ENCODE measurements at places on chromosomes 12 and 14.
A peak's percentile ranks its signal among the peaks of the same experiment; 100 is the strongest.

DNA sequence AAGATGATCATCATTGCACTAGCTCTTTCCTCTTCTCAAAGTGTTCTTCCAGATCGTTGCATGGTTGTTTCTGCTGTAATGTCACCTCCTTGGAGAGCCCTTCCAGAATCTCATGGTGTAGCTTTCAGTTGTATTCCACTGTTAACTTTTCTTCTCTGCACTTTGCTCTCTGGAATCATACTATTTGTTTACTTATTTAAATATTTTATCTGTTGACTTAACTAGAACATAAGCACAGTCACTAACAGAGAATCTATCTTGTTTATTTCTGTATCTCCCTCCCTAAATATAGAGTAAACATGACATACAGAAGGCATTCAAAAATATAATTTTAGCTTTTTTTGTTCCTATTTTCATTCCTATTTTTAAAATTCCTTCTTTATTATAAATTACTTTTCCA, 11.8 kb downstream of the LIN7A start:
- no peak for DNase-seq

DNA sequence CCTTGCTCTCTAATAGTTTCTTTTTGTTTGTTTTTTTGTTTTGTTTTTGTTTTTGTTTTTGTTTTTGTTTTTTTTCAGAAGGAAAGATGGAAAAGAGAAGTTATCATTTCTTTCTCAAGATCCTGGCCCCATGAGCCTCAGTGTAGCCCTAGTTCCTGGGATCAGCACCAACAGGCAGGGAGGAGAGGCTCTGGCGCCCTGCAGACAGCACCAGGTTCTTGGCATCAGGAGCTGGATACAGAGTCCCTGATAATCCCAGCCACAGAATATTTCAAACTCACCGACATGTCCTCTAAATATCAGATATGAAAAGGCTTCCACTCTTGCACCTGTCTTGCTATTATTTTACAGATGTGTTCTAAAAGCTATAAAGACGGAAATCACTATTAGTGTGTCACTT, 52.7 kb downstream of the FOXN3 start:
- DNase-seq = no peak

GRCh38 chr14:100677554-100678468, 48.9 kb upstream of the DLK1 start:
- peak; percentile 26 for DNase-seq

- no peak for DNase-seq
Observed at GRCh38 chr12:106291342-106291741, 11.2 kb upstream of the TCP11L2 start.

DNA sequence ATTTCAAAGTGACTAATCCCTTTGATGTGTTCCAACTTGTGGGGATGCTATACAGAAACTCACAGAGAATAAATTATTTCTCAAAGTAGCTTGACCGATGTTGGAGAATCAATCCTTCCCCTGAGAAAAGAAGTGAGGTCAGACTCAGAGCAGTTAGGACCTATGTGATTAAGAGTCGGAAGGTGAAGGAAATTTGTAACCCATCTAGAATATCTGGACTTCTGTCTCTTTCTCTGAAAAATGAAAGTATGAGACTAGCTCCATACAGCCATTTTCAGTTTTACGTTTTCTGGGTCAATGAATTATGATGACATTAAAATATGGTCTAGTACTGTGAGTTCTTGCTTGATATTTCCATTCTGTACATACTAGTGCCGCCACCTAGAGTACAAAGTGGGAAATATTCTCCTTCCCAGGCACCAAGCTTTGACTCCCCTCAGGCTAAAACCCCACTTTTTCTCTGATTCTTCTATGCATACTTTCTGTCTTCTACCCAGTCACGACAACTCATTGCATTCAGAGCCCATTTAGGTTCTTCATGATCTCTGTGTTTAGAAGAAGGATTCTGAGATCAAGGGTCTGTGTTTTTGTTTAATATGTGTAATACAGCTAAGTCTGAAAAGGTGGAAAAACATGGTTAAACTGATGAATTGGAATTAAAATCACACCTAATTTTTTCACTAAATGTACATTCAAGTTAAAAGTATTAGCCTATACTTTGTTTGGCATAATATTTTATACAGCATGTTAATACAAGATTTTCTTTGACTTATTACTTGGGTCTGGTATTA, 6.9 kb upstream of the NTS start:
- peak; percentile 71 for DNase-seq

GRCh38 chr14:79426103-79426755, 785.1 kb downstream of the DIO2 start:
- DNase-seq = no peak

DNA sequence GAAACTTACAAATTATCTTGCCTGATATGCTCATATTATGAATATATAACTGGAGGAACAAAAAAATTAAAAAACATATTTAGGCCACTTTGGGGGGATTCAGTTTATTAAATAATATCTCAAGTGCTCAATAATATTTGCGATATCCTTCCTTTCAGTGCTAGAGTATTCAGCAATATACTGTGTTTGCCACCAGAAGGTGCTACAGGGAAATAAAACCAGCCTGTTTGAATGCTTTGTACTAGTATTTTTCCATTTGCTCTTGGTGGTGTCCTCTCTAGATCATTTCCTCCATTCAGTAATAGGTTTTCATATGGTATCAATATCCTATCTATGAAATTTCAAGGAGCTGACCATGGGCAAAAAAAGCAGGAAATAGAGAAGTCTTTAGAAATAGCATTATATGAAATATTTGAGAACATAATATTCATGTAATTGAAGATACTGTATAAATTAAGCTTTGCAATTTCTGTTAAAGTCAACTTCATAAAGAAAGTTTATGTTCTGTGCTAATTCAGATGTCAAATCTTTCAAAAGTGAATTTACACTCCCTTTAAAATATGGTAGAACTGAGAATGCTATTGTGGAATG, 106.2 kb upstream of the NAV3 start:
- peak; percentile 73 for DNase-seq

- no peak for DNase-seq
Observed at GRCh38 chr12:2876431-2877046, 435 bp downstream of the FOXM1 start.

GRCh38 chr14:72706485-72706884, 187.4 kb downstream of the DPF3 start:
- no peak for DNase-seq

GRCh38 chr12:71036526-71036925, 116.0 kb upstream of the PTPRR start:
- DNase-seq = no peak

DNA sequence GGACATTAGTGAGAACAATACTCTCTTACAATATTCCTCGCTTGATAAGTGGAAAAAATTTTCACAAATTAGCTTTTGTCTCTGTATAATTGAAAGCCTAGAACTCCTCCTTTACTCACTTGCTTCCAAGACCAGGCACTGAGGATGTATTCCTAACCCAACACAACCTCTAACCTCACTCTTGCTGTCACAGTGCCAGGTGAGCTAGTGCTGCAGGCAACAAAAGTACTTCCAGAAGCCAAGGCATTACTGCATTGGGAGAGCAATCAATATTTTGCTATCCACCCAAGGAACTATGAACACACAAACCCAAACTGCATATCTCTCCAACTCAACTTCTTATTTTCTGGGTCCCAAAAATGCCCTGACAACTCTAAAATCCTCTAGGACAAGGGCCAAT, 1081.0 kb downstream of the VRK1 start:
- DNase-seq = no peak

DNA sequence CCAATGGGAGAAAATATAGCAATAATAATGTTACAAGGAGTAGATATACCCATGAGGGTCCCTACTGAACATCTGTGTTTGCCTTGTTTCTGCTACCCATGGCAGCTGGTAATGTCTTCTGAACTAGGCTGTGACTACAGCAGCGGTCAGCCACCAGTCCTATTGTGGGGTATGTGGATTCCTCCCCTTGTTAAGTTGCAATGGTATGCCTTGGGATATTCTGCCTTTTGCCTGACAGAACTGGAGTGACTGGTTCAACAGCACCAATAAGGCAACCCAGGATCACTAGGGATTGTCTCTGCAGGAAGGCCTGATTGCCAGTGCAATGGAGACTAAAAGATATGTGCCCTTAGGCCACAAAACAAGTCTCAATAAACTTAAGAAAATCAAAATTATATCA, 9.7 kb upstream of the ATL1 start:
- no peak for DNase-seq

- DNase-seq = no peak
Observed at GRCh38 chr12:57515934-57516541, 4.3 kb downstream of the DDIT3 start.

DNA sequence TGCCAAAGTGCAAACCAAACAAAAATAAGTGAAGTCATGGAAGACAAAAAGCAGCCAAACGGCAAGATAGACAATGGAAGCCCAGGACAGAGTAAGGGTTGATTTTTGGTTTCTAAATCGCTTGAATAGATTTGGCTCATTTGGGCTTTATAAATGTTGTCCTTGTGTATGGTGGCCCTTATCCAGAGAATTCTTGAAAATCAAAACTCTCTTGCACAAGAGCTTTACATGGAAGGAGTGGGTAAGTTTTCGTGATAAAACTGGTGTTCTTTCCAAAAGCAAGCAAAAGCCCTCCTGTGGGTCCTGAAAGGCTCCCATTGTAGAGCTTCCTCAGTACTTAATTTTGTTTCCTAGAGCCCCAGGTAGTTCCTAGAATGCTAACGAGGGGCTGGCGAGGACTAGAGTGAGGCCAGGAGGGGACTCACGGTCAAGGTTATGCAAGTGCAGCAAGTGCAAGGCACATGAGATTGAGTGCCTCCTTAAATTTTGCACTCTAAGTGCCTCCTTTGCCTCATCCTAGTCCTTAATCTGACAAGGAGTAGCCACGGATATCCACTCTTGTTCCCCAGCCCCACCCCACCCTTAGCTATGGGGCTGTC, 4.1 kb downstream of the SIX6 start:
- no peak for DNase-seq

- DNase-seq = peak; percentile 95
Observed at GRCh38 chr14:90733139-90733808, 83.0 kb downstream of the TTC7B start.

GRCh38 chr14:34300882-34301734, 160.9 kb downstream of the SPTSSA start:
- peak; percentile 91 for DNase-seq

GRCh38 chr14:99595034-99595433, 9.0 kb downstream of the CCDC85C start:
- no peak for DNase-seq

DNA sequence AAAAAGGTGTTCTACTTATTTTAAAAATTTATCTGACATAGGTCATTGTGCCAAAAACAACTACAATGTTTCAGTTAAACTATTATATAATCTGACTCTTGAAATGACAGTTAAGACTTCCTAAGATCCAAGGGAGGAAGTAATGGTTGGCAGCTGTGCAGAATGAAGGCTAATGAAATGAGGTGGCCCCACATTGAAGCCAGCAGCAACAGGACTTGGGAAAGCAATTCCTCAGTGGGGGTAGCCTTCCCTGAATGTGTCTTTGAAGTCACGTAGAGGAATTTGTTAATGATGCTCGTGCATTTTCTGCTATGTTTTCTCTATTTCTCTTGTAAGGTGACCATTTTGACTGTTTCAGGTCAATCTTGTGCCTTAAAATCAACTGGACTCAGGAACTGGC, 162.4 kb upstream of the DAAM1 start:
- DNase-seq = no peak

Data from pons (tissue), 1 donor.